Mammary epithelial cell (primary cell): ENCODE measurements at places on chromosomes 7 and 10. TPM values are rescaled to one million over a fixed set of nuclear protein-coding genes. Genes with fewer than 3 reads are reported as not detected.

- DNase-seq = peak; percentile 23
Observed at GRCh38 chr7:151088019-151088855, 2.0 kb downstream of the AGAP3 start.

DNA sequence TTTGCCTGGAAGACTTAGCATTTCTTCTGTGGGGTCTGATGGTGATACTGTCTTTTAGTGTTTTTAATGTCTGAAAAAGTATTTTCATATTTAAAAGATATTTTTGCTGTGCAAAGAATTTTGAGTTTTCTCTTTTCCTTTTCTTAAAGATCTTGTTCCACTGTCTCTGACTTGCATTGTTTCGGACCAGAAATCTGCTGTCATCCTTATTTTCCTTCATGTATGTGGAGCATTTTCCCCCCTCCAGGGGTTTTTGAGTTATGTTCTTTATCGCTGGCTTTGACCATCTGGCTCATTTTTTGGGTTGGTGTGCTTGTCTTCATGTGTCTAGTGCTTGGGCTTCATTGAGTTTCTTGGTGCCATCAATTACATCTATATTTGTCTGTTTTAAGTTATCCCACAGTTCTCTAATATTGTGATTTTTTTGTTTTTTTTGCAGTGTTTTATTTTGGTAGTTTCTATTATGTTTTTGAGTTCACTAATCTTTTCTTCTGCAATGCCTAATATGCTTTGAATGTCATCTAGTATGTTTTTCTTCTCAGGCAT lies 119.9 kb downstream of the MGMT start:
- no peak for DNase-seq

DNA sequence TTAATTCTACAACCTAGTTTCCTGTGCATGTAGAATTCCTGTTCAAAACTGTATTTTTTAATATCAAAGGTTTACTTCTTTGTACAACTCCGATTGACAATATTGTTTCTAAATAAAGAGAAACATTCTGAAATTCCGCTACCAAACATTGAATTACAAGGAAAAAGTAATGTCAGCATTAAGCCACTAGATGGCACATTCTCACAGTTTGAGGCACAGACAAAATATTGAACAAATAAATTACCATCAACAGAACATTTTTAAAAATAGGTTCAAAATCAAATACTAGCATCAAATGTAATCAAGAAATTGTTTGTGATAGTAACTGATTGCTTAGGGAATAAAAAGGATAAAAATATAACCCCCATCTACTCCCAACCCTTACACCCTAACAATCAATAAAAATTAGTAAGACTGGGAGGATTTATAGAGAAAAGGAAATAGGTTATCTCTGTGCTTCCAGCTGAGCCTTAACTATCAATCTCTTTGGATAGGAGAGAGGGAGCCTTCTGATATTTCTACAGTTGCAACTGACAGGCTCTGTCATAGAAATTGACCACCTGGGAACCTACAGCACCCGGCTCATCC lies 86.6 kb upstream of the C7orf33 start:
- DNase-seq = peak; percentile 15

SPDYE9 gene
- total RNA-seq = 0.17 TPM

GRCh38 chr7:137165241-137165640 lies 178.3 kb downstream of the PTN start:
- DNase-seq = no peak

FAM204A gene
- 50.3 TPM for total RNA-seq

SCIN gene
- not detected in 2 replicates for total RNA-seq

ACTR1A gene
- 72.1 and 111 TPM in 2 replicates for total RNA-seq

ADD3 gene
- total RNA-seq = 67.5 TPM

- DNase-seq = no peak
Observed at GRCh38 chr7:7563269-7563668, 3.4 kb upstream of the MIOS start.

DEPP1 gene
- 3.6 and 45.6 TPM in 2 replicates for total RNA-seq

DNA sequence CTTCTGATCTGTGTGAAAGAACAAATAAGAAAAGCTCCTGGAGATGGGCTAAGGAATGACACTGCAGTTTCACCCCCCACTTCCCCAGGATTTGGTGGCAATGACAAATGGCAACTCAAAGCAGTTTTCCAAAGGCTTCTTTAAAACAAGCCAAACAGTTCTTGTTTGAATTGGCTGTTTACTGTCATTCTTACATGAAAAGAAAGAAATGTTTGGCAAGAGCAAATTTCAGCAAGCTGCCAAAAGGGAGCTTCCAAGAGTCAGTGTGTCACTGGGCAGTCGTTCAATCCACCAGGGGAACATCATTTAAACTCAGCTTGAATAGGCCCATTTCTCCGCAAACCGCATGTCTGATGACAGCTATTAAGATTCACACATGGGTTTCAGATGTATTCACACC lies 119.0 kb upstream of the RHOBTB1 start:
- DNase-seq = no peak

ATOH7 gene
- total RNA-seq = not detected in 2 replicates

DNA sequence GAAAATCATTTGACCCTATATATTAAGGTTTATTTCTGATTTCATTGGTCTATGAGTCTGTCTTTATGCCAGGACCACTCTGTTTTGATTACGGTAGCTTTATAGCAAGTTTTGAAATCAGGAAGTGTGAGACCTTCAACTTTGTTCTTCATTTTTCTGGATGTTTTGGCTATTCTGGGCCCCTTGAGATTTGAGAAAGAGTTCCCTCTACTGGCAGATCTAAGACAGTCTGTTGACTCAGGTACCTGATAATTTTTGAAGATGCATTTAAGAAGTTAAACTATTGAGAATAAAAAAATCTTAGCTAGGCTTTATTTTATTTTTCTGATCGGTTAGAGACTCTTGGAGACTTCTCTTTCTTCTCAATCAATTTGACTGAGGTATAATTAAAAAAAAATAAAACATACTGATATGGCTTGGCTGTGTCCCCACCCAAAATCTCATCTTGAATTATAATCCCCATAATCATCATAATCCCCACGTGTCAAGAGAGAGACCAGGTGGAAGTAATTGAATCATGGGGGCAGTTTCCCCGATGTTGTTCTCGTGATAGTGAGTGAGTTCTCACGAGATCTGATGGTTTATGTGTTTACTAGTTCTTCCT lies 209.2 kb downstream of the SNX10 start:
- DNase-seq = peak; percentile 27

GRCh38 chr7:131935180-131935579 lies 378.8 kb upstream of the PODXL start:
- DNase-seq = no peak

DNA sequence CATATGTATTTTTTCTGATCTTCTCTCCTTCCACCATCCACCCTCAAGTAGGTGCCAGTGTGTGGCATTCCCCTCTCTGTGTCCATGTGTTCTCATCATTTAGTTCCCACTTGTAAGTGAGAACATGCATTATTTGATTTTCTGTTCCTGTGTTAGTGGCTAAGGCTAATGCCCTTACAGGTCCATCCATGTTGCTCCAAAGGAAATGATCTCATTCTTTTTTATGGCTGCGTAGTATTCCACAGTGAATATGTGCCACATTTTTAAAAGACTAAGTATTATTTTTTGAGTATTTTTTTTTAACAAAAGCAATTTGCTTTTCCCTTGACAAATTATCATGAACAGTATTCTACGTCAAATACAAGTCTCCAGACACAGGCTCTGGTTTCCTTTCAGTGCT lies 86.4 kb upstream of the ZNF746 start:
- no peak for DNase-seq

GRCh38 chr10:123175389-123176387 lies 21.5 kb downstream of the BUB3 start:
- no peak for DNase-seq

DNA sequence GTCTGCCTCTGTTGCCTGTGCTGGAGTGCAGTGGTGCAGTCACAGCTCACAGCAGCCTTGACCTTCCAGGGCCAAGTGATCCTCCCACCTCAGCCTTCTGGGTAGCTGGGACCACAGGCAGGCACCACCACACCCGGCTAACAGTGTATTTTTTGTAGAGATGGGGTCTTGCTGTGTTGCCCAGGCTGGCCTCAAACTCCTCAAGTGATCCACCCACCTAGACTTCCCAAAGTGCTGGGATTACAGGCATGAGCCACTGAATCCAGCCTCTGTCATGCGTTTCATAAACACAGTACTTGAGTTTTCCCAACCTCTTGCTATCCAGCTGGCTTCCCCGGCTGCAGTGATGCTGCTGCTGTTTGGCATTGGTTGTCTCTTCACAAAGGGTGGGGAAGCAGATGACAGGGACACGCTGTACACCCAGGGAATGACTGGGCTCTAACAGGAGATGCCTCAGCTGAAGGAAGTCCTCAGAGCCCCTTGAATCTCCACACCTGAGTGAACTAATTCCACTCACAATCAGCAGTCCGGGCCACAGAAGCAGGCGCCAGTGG lies 191.5 kb downstream of the DIP2C start:
- no peak for DNase-seq

BMPER gene
- 0.17 TPM for total RNA-seq

DNA sequence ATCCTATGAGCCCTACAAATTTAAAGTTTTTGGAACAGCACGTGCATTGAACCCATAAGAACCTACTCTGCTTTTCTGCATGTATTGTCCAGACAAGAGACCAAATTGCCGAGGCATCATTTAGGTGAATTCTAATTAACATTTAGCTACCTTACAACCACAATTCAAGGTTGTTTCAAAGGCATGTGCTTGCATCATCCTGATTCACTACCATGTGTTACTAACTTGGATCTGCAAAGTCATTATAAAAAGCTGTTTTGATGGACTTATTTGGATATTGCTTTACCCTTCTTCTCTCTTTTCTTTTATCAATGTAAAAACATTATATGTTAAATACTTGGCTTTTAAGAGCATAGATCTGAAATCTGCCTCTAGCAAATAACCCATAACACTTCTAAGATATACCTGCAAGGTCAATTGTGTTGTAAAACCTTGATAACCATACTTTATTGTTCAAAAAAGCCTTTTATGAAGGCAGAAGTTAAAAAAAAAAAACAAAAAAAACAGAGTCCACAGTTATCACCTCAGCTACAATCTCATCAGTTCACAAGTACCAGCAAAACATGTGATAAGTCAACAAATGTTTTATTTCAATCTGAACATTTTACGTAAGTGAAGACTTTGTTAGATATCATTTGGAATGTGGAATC lies 51.9 kb downstream of the CFTR start:
- no peak for DNase-seq

DNA sequence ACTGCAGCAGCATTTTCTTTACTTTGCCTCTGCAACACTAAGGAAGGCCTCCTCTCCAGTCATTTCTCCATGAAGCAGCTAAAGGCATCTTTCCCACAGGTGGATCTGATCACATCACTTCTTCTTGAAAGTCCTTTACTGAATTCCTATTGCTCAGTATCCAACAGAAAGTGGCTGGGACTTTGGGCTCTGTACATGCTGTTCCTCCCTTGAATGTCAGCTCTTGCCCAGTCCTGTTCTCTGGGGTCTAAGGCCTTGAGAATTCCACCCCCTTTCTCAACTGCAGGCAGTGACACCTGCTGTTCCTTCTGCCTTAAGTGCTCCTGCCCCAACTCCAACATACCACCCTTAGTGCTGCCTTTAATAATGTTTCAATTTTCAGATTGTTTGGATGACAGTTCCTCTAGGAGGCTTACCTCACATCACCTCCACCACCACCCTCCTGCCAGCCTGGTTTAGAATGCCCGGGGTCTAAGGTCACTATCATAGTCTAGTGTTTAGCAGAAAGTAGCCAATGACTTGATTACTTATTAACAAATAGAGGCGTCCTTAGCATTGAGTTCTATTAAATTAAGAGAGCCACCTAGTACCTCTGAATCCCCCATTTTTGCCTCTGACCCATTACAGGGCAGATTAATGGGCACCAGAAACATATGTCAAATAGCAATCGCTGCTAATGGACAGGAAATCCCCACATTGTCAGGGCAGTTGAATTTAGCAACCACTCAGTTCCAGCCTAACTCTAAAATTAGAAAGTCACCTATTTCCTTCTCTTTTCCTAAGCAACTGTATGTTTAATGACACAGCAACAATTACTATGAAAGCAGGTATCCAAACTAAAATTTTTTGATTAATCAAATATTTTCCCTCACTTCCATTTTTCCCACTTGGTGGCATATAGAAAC lies 11.4 kb downstream of the INHBA start:
- no peak for DNase-seq

- peak; percentile 73 for DNase-seq
Observed at GRCh38 chr7:36651404-36651803, 72.9 kb downstream of the AOAH start.

TBX20 gene
- total RNA-seq = not detected

DNA sequence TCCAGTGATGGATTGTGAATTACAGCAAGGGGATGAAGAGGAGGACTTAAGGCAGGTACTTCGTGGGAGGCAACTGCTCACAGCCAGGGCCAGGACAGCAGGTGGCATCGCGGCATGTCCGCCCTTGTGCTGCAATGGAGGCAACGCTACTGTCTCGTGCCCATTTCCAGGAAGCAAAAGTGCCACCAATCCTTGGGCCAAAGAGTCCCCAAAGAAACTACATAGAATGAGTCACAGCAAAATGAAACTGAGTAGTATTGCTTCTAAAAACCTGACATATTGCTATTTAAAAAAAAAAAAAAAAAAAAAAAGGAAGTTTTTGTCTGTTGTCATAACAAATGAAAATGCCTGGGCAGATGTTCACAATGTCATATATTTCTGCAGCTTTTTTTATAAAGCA lies 46.6 kb downstream of the RSU1 start:
- DNase-seq = no peak

- DNase-seq = no peak
Observed at GRCh38 chr10:101358706-101359300, 4.8 kb downstream of the BTRC start.

GIMAP1 gene
- total RNA-seq = not detected

- DNase-seq = no peak
Observed at GRCh38 chr10:101959346-101959916, 96.5 kb downstream of the ARMH3 start.

DNA sequence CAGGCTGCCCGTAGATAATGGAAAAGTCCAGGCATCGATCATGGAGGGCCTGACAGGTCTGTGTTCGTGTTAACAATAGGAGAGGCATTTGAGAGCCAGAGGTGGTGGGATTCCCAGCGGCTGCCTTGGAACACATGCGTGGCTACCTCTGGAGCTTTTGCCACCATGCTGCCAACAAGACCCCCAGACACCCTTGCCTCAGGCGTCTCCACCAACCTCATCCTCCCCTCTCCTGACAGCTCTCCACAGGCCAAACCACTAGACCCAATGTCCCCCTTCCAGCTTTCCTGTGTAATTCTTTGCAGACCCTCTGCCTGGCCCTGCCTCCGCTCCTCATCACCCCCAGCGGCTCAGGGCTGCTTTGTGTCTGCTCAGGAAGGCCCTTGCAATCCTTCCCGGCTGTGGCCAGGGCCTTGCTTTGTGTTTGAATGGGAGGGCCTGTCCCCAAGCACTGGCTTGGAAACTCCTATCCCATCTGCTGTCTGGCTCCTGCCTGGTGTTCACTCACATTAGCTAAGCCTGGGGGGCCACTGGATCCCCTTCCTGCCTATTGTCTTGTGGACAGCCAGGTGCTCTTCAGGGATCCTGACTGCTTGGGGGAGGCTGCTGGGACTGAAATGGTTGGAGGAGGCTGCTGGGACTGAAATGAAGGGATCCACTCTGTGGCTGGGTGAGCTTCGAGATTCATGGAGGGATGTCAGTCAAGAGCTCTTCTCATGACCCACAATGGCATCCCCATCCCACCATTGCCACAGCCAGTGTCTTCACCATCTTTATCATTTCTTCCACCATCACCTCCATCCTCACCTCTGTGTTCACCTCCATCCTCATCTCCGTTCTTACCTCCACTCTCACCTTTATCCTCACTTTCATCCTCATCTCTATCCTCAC lies 60.8 kb upstream of the ELN start:
- DNase-seq = no peak

GRCh38 chr10:127415901-127416581 lies 133.1 kb upstream of the NPS start:
- no peak for DNase-seq

- DNase-seq = peak; percentile 39
Observed at GRCh38 chr10:75165684-75166622, 44.6 kb upstream of the VDAC2 start.

GRCh38 chr10:86113983-86114382 lies 252.6 kb downstream of the GRID1 start:
- no peak for DNase-seq
